BJ (cell line): ENCODE measurements at places on chromosomes 1 and 21.

DNA sequence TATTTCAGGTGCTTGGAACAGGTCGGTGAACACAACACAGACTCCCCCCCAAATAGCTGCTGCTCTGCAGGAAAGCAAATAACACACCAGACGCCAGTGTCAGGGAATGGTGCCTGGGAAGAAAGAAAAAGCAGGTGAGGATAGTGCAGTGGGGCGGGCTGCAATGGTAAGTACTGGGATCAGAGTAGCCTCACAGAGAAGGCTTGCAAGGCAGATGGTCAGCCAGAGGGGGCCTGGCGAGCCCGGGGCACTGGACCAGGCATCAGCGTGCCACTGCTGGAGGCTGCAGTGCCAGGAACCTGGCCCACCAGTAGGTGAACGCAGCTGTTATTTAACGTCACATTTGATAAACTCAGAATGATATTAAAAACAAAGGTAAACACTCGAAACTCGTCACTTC, 60.0 kb downstream of the POFUT2 start:
- no peak for DNase-seq

DNA sequence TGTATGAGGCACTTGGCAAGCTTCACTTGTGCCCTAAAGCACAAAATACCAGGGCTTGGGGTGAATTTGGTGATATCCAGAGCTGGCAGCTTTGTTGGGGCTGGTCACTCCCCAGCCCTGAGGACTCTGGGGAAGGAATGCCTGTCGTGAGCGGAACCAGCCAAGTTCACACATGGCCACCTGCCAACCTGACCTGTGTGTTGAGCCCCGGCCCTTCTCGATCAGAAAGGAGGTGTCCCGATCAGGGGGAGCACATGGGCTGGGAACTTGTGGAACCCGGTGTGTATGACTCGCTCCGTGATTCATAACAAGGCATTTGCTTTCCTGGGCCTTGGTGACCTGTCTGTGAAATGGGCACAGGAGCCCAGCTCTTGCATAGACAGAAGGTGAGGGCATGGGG, 43.1 kb downstream of the AGPAT3 start:
- DNase-seq = no peak

DNA sequence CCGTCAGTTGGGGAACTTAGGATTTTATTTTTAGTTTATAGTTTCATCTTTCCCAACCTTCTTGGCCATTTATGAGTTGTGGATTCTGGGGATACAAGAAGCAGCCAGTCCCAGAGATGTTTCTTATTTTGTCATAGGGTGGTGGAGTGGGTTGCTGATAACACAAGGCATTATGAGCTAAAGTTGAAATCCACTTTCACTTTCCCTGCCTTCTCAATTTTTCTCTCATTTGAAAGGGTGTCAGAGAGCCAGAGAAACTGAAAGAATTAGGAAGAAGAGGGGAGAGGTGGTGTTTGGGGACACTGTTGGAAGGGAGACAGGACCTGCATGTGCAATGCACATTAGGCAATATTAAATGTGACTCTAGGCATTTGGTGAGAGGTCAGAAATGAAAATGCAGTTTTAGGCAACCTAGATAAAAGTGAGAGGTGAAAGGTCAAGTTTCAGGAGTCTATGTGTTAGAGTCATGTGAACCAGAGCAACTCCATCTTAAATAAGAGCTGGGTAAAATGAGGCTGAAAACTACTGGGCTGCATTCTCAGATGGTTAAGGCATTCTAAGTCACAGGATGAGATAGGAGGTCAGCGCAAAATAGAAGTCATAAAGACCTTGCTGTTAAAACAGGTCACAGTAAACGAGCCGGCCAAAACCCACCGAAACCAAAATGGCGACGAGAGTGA, 71.1 kb upstream of the F3 start:
- DNase-seq = no peak

DNA sequence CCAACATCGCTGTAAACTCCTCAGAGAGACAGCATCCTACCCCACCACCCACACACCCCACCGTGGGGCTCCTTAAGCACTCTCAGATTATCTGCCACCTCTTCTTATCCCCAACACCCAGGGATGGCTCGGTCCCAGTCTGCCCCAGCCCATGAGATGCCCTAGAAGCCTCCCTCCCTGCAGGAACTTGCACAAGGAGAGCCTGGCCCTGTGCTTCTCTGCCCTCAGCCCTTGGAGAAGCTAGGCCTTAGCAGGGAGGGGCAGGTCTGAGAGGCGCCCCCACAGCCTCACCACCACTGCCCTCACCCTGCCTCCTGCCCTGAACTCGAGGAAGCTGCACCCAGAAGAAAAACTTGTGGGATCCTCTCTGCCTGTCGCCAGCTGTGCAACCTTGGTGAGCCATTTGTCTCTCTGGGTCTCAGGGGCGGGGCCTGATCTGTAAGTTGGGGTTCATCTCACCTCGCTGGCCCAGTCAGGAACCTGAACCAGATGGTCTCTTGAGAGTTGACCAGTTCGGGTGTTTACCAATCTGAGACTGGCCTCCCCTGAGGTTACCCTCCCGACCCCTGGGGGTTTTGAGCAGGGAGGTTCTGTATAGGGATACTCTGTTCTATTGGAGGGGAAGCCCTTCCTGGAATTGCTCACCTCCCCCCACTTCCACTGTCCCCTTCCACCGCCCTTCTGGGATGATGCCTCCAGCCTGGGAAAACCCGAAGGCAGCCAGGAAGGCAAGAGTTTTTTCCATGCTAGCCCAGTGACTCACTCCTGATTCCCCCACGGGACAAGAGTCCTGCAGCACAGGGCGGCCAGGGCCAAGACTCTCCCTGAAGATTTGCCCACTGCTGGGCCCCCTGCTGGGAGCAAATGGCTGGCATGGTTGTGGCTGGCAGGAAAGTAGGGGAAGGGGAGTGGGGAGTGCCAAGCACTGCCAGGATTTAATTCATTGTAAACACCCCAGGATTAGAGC, at the start of gene S100A3:
Gene S100A3 (minus strand): TSS at position 537 of the 967 bp plus-strand sequence. CDS start 773 bp downstream, outside the sequence.
- peak; percentile 70 for DNase-seq

GRCh38 chr1:236516929-236517704, 6.7 kb upstream of the LGALS8 start:
- DNase-seq = peak; percentile 53

- DNase-seq = no peak
Observed at GRCh38 chr1:218274511-218274910, 10.6 kb upstream of the RRP15 start.

DNA sequence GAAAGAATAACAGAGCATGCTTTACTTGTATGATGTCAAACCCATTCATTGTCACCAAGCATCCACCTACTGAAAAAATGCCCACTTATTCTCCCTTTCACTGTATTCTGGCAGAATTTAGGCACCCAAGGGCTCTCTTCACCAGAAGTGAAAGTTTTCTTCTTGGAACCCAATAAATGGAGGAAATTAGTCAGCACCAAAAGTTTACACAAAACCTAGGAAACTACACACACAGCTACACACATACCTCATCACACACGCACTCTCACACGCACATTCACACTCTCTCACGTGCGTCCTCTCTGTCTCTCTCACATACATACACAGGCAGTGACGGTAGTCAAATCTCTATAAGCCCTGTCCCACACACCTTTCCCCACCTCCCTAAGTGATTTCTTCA, 37.6 kb downstream of the MCOLN2 start:
- no peak for DNase-seq

DNA sequence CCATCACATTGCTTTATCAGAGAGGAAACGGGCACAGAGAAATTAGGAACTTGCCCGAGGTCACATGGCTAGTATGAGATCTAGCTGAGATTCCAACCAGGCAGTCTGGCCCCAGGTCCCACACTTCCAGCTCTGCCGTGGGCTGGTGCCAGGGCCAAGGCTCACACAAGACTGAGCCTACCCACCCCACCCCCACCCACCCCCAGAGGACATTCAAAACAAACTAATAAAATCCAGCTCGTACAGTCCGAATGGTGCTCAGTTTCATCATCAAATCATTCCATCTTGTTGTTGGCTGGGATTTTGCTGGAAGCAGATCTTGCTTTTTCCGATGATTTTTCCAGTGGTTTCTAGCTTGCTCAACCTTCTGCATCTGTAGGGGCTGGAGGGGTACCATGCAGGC, 27.9 kb downstream of the MATN1 start:
- no peak for DNase-seq

DNA sequence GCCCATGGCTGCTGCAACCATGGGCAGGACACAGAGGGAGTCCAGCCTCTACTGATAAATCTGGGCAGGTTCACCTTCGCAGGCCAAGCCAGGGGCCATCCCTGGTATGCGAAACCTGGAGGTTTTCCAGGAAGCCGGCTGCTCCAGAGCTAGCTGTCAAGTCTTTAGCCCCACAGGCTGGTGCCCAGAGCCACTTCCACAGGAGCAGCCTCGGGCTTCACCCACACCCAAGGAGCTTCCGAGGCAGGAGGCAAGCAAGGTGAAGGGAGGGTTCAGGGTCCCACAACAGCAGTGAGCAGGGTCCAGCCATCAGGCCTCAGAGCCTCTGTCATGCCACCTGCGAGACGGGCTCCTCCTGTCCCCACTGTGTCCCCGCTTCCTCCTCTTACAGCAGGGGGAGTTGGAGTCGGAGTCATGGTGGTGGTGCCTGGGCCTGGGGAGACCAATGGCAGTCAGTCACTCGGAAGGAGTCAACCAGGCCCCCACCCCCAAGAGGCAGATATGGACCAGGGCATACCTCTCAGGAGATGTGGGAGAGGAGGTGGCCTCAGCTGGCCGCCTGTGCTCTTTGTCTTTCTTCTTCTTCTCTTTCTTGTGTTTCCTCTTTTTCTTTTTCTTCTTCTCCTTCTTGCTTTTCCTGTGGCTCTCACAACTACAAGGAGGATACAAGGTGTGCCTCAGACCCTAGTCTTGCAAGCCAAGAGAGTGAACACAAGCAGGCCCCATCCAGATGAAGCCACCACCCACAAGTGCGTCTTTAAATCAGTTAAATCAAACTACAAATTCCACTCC, 2.1 kb downstream of the C1orf35 start:
- no peak for DNase-seq

GRCh38 chr1:178625695-178626094, 99.3 kb upstream of the RALGPS2 start:
- DNase-seq = no peak

DNA sequence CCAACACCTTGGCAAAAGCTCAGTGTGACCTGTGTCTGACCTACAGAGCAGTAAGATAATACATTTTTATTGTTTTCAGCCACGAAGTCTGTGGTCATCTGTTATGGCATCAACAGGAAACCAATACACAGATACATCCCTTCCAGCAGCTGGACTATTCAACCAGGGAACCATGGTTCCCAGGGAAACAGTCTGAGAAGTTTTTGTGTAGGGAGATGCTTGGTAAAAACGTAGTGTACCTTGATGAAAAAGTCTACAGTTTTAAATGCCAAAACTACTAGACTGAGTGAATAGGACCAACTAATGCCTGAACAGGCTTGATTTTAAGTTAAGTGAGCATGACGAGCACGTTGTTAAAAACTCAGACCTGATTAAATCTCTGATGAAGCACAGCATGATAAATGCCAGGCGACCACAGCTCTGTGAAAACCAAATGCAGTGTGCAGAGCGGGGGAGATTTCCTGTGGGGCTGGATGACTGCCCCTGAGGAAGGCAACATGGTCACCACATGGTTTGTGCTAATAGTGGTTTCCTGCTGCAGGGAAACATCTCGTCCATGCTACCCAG, 228.9 kb downstream of the TNR start:
- no peak for DNase-seq
